Right renal cortex interstitium (tissue), 3 donors: ENCODE measurements at places on chromosomes 2 and 18. TPM values are rescaled to one million over a fixed set of nuclear protein-coding genes. Genes with fewer than 3 reads are reported as not detected.

SLC19A3 gene
- polyA plus RNA-seq, result 9.3 TPM

OR6B3 gene
- not detected for polyA plus RNA-seq

- DNase-seq, result no peak
Measured at GRCh38 chr2:20589975-20590703, 60.8 kb downstream of the HS1BP3 start.

DNA sequence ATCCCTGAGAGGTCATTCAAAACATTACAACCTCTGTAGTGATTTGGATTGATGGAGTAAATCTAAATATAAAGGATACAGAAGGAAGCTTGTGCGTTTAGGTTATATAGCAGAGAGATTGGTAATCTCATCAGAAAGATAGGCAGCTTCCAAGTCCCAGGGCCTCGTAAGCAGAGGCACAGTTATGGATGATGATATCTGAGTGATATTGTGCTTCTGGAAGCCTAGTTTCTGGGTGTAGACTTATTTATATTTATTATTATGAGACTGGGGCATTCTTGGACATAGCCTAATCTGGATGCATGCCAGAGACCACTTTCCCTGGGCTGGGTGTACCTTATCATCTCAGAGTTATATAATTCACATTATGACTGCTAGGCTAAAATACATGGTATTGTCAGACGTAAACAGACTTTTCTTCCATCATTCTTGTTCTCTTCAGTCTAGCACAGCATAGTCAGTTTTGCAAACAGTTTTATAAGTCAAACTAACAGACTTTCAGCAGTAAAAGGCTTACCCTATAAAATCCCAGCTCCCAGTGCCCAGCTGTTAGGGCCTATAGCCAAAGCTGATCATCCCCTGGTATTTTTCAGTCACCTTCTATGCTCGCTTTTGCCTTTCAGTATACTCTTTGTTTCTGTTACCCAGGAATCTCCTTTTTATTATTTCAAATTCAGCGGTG is 47.9 kb downstream of the RAB3GAP1 start:
- no peak for DNase-seq

GRCh38 chr2:36569267-36569856 is 28.6 kb downstream of the FEZ2 start:
- no peak for DNase-seq

DNA sequence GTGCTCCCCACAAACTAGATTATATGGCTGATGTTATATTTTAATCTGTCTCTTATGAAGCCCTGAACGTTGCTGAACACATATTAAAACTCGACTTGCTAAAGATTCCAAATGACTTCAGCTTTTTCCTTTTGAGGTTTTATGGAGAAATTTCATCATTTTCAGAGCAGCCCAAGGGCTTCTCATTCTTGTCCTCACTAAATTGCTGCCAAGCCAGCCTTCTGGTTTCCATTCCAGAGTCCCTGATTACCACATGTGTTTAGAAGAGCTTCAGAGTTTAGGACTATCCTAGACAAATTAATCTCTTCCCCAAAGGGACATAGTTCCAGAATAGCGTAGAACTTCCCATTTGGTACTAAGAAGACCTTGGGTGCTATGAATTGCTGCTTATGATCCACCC is 77.8 kb upstream of the CCDC195 start:
- no peak for DNase-seq

DNA sequence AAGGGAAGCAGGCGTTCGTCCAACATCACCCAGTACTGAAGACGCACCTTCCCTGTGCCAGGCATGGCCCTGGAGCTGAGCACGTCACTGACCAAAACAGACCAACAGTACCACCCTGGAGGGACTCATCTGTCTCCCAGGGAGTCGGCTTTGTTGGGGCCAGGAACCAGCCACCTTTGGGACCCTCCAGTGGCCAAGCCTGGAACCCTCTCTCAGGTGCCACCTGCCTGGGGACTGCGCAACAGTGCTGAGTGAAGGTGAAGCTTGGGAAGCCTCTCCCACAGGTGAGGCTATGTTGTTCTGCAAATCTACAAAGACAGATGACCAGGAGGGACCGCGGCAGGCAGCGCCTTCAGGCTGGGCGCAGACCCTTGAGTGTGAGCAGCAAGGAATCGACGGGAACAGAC is 91.4 kb upstream of the OTOS start:
- no peak for DNase-seq

- DNase-seq, result no peak
Measured at GRCh38 chr2:236775511-236775910, 205.9 kb downstream of the ACKR3 start.

DNA sequence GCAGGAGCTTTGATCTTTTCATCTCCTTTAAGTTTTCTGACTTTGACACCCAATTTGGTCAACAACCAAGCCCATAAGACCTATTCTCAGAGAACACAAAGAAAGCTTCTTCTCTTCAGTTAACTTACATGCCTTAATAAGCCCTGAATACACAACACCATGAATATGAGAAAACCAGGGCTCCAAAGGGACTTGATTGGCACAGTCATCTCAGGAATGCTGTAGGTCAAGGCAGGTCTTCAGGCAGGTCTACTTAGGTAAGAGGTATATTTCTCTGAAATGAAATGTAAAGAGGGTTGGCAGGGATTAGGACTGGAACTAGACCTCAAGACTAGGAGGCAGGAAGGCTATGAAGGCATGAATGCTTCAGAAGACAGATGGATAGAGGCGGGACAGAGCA is 24.4 kb upstream of the EIF2AK3 start:
- DNase-seq, result no peak
